ENCODE measurements at places on chromosomes 1 and 21.

GRCh38 chr1:15184436-15185241 lies 31.1 kb downstream of the TMEM51 start:
- no peak for DNase-seq

GRCh38 chr1:30982937-30983336 lies 74.4 kb upstream of the SDC3 start:
- no peak for DNase-seq

- no peak for DNase-seq
Observed at GRCh38 chr1:64699327-64699726, 45.5 kb upstream of the RAVER2 start.

- no peak for DNase-seq
Observed at GRCh38 chr1:195076682-195077081, 1531.6 kb downstream of the KCNT2 start.

DNA sequence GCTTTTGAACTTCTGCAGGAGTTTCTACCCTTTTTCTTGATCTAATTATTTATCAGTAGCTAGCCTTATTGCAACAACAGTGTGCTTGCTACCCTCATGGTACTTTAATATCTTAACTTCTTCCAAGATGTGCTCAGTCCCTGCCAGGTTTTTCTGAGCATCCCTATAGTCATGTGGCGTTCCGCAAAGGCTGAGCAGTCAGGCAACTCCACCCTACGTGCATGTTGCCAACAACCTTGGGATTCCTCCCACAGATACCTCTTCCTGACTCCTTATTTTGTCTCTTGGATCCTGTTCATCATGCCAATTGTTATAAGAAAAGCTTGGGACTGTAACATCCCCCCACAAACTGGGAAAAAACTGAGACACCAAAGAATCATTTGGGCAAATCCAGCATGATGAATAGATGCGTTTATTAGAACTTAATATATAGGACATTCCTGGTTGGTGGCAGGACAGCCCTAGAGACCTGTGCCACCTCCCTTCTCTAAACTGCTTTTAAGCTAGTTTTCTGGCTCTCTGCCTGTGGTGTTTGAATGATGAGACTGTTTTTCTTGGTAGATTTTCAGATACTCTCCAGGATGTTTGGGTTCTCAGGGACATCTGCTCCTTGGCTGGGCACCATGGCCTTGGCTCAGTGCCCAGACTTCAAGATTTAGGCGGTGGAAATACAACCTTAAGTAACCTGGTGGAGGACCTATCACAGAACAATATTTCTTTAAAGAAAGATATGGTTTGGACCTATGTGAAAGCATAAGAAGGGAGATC lies 27.1 kb upstream of the KCTD3 start:
- no peak for DNase-seq
